ENCODE measurements at places on chromosomes 7 and 10.
A peak's percentile ranks its signal among the peaks of the same experiment; 100 is the strongest.

DNA sequence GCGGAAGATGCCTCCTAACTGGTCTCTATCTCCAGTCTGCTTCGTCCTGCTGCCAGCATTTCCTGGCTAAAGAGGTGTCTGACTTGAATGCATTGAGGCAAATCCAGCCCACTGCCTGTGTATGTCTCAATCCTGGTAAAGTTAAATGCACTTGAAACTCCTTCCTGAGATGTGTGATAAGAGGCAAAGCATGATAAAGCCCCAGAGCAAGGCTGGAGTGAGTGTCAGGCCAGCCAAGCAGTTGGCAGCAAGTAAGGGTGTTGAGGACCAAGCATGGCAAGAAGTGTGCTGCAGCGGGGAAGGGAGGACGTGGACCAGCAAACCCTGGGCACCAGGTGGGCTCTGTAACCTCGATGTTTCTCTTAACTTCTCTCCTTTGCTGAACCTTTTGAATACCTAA, 29.1 kb downstream of the LRRC18 start:
- no peak for DNase-seq

DNA sequence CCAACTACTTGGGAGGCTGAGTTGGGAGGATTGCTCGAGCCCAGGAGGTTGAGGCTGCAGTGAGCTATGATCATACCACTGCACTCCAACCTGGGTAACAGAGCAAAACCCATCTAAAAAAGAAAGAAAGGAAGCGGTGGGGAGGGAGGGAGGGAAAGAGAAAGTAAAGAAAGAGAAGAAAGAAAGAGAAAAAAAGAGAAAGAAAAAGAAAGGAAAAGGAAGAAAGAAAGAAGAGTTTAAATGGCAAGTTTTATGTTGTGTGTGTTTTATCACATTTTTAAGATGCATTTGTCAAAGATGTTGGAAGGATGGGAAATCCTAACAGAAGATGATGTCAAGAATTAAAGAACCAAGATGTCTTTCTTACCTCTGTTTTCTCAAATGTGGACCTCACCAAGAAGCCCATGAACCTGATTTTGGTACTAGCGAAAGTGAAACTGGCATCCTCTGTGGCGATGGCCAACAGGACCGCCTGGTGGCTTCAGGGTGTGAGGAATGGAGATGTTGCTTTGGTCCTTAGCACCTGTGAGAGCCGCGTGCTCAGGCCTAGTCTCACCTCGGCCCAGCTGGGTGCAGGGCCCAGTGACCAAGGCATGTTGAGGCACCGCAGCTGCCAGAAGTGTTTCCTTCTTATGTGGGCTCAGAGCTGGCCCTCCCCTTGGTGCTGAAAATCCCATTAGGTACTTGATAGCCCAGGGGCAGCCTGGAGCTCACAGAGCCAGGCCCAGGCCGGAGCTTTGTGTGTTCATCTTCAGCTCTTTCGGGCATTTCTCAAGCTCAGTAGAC, 9.8 kb downstream of the UCMA start:
- DNase-seq: no peak

- no peak for DNase-seq
Measured at GRCh38 chr7:148380596-148381419, 209.8 kb upstream of the C7orf33 start.

DNA sequence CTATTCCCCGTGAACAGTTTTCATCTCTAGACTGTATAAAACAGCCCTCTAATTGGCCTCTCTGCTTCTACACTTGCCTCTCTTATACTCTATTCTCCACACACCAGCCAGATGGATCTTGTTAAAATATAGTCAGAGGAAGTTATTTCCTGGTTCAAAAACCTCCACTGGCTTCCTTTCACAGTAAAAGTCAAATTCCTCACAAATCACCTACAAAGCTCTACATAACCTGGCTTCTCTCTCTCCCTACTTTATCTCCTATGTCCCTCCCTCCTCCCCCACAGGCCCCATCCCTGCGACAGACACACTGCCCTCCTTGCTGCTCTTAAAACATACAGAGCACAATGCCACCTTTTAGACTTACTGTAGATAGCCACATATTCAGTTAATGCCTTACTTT, 60.1 kb downstream of the TPK1 start:
- DNase-seq: no peak

- no peak for DNase-seq
Measured at GRCh38 chr10:7192831-7193361, 217.9 kb downstream of the SFMBT2 start.

DNA sequence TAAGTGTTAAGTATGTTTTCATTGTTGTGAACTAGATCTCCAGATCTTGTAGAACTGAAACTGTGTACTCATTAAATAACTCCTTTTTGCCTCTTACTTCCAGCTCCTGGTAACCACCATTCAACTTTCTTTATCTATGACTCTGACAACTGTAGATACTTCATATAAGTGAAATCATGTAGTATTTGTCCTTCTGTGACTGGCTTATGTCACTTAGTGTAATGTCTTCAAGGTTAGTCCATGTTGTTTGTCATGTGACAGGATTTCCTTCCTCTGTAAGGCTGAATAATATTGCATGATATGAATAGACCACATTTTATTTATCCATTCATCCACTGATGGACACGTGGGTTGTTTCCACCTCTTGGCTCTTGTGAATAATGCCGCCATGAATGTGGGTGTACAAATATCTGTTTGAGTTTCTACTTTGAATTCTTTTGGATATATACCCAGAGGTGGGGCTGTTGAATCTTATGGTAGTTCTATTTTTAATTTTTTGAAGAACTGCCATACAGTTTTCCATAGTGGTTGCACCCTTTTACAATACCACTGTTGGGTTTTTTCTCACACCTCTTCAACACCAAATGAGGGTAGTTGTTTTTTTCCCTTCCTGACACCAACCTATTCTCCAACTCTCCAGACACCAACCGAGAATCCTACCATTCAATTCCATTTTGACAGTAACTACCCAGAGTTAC, 10.7 kb upstream of the FMC1 start:
- DNase-seq: no peak

GRCh38 chr10:413662-414071, 275.8 kb downstream of the DIP2C start:
- DNase-seq: no peak

DNA sequence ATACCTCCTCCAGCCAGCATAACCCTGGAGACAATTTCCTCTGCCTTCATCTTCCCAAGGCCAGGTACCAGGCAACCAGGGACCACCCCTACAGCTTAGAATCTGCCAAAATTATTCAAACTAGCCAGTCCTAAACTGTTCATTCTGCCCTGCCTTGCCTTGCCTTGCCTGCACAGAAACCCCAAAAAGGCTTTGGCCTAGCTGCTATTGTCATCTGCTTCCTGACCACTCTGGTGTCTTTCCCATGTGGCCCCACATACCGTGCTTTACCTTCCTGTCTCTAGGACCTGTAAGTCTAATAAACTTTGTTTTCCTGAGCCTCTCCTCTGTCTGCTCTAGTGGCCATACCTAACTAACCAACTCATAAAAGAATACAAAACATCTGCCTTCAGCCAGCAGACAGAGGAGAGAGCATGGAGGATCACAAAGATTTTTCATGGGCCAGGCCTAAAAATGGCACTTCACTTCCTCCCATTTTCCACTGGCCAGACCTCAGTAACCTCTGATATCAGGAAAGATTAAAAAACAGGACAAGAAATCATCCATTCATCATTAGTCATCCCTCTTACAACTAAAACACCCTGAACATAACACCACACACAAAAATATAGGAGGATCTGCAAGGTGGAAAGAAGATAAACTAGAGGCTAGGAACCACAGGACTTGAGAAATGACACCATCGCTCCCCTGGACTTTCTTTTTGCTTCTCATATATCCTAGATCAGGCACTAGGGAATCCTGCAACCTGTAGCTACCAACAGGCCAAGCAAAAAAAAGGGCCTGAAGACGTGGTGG, 51.5 kb downstream of the IMMP2L start:
- no peak for DNase-seq

DNA sequence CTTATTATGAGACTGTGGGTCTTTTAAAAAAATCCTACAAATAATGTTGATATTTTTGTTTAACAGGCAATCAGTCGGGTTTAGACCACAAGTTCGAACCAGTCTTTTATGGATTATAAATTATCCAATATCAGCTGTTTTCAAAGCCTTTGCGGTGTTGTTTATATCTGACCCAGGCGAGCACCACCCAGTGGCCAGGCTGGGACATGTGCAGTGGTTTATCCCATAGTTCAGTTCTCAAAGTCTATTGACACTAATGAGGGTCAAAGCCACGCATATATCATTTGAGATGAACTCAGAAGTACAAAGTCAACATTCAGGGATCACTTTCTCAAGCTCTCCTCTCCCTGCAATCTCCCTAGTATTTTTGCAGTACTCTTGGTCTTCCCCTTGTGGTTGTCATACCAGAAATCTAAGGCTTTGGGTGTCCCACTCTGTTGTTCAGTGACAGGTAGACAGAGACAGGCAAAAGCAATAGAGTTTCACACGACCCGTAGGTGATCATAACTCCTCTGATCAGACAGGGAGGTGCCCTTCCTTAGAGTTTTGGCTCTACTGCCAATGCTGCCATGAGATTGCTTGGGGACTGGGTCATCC, 117.4 kb upstream of the POM121L12 start:
- no peak for DNase-seq

DNA sequence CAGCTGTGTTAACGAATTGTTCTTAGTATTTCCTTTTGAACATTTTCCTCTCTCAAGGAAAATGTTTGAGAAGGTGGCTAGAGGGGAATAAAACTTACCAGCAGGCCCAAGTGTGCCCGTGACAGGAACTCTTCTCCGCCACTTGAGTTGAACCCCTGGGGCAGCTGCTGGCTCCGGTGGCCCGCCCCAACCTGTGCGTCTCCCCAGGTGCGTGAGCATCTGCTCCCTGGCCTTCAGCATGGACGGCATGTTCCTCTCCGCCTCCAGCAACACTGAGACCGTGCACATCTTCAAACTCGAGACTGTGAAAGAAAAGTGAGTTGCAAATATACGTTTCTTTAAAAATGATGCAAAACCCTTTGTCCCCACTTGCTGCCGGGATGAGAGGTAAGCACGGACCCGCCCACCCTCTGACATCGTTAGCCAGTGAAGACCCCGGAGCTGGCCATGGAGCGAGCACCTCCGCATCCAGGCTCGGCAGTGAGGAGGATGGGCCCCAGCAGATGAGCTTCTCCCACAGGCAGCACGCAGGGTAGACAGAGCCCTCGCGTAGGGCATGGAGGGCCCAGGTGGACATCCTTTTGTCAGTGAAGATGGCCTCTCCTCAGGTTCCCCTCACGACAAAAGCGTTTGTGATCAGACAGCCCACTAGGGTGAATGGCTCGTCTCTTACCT, 35.7 kb downstream of the WIPI2 start:
- DNase-seq: no peak

GRCh38 chr7:14507617-14508016, 394.9 kb downstream of the DGKB start:
- peak; percentile 2 for DNase-seq
